ENCODE measurements at places on chromosomes 4 and X.

GRCh38 chr4:173821036-173821435, 291.0 kb upstream of the HAND2 start:
- DNase-seq: no peak

DNA sequence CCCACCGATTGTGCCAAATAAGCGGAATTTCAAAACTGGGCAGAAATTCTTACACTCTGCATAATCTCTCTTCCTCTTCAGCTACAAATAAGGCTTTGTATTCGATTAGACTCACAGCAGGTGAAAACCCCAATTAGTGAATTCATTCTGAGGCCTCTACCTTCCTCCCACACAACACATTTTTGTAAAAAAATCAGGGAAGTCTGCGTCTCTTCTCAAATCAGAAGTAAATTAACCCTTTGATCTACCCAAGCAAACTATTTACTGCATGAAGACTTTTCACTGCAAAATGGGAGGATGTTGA, 200.6 kb upstream of the FTHL17 start:
- no peak for DNase-seq

- DNase-seq: peak; percentile 44
Measured at GRCh38 chr4:2931512-2932301, 31.5 kb downstream of the NOP14 start.

DNA sequence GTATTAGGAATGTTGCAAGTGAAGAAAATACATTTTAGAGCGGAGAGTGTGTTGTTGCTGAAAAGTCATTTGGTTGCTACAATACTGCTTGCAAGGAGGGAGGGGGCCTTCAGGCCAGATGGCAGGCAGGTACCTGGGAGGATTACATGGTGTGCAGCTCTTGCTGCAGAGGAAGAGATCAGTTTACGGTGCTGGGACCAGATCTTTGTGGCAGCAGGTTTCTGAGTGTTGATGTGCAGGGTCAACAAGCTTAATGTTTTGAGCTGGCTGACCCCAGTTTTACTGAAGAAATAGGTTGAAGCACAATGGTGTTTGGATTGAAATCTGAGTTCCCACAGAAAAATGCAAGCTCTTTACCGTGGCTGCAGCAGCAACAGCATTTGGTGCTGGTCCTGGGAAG, 96.4 kb upstream of the DDIT4L start:
- no peak for DNase-seq

GRCh38 chr4:106247600-106247999, 68.4 kb downstream of the TBCK start:
- DNase-seq: no peak

DNA sequence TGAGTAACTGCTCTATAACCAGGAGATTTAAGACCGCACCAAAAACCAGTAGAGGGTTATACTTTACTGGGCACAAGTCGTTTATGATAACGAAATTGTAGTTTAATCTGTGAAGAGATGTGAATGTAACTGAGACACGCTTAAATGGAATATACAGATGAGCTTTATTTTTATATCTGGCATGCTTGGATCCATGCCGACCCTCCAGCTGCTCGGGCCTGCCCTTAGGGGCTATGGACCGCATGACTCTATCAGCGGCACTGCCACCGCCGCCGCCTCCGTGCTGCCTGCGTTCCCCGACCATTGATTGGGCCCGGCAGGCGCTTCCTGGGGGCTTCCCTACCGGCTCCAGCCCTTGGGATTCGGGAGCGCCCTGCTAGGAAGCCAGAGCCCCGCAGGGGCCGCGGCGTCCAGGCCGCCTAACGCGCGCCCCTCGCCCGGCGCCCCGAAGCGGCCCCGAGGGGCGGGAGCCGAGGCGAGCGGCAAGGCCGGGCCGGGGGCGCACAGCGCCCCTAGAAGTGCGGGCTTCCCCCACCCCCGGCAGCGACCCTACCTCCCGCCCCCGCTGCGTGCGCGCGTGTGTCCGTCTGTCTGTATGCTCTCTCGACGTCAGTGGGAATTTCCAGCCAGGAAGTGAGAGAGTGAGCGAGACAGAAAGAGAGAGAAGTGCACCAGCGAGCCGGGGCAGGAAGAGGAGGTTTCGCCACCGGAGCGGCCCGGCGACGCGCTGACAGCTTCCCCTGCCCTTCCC, at the start of gene NFKB1:
Gene NFKB1, plus strand, starts transcription at position 664 of the 751 bp plus-strand sequence. CDS start 24,160 bp downstream, outside the sequence.
- peak; percentile 90 for DNase-seq

DNA sequence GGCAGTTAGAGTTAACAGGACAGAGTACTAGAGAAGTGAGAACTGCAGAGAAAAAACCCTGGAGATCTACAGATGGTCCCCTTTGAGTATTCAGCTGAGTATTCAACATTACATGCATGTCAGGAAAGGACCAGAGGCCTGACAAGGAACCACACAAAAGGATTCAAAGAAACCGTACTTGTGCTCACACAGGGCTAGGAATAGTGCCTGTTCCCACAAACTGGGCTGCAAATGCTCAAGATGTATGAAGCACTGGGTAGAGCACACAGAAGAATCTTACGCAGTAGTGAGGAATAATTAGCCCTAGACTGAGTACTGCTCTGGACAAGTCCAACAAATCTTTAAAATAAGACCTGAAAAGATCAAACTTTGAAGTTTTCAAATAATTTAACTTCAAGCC, 17.6 kb downstream of the PTPN13 start:
- DNase-seq: no peak

- no peak for DNase-seq
Measured at GRCh38 chr4:38075370-38076152, 115.4 kb downstream of the PTTG2 start.

- no peak for DNase-seq
Measured at GRCh38 chr4:3112201-3112600, 37.7 kb downstream of the HTT start.

DNA sequence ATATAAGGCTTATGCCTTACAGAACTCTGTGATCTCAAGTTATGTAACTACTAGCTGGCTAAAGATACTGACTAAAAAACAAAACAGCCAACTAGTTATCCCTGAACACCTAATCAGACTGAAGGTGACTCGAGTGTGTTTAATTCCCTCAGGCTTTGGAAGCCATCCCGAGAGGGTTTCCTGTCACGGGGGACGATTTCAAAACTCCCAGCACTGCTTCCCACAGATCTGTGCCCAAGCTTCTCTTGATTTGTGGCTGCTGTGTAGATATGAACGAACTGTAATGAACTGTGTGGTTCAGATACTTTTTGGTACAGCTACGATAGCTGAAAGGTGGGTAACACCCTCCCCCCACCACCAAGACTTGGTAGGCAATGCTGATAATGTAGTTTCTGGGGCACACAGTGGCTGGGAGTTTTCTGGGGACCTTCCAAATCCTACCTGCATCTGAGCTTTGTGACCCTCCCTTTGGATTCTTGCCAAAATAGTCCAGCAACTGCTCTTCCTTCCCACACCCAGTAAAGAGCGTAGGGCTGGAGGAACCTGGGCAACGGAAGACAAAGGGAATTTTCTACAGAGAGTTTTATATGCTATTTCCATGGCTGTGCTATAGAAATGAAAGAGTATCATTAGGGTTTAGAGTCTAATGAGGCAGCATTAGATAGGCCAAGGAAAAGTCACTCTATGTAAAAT, 148.8 kb downstream of the MGST2 start:
- DNase-seq: no peak

DNA sequence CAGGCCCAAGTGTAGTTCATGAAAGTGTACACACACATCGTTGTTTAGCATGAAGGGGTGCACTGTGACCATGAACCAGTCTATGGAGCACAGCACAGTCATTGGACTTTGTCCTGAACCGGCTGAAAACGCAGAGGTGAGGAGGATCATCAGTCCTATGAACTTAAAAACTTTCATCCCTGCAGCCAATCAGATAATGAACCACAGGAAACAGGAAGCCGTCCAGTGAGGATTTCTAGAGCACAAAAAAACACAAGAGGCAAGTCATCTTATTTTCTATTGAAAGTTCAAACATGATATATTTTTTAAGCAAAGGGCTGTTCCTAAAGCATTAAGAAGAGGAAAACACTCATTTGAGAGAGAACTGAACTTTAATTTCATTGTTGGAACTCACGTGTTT, 91.8 kb downstream of the PLAC1 start:
- DNase-seq: no peak

DNA sequence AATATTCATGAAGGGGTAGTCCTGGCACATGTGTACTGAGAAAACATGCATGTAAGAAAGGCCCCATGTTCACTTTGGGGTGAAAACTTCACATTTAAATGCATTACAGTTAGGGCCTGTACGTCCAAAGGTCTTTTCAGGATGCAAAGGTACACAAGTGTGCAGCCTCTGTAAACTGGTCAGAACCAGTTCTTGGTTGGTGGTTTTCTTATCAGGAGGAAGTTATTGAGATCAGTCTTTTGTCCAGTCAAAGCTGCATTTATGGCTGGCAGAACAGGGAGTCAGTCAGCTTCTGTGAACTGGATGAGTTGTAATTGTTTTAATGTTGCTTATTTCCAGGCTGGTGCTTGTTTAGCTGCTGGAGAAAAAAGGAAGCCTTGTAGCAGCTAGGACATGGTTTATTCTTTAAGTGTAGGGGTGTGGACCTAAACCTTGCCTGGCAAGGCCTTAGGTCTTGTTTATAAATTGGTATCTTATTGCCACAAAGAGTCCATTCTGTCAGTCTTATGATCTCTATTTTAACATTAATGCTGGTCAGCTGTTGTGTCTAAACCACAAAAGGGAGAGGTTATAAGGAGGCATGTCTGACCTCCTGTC, 1906.6 kb upstream of the TENM3 start:
- no peak for DNase-seq

- DNase-seq: no peak
Measured at GRCh38 chr4:75723163-75724065, 963 bp upstream of the USO1 start.

DNA sequence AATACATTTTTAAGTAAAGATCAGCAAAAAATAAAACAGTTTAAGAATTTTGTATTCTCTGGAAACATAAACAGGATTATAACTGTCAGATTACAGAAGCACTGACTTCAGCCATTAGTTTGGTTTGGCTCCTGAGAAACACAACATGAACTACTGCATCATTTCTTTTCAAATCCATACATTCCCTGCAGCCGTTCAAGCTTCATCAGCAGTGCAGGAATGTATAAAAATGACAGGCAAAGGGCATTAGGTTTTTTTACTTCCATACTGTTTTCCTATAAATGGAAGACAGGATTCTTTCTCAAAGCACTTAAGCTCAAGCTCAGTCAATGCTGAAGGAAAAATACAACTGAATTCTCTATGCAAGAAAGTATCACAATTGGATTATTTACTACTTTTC, 4.2 kb upstream of the MAB21L2 start:
- DNase-seq: no peak

DNA sequence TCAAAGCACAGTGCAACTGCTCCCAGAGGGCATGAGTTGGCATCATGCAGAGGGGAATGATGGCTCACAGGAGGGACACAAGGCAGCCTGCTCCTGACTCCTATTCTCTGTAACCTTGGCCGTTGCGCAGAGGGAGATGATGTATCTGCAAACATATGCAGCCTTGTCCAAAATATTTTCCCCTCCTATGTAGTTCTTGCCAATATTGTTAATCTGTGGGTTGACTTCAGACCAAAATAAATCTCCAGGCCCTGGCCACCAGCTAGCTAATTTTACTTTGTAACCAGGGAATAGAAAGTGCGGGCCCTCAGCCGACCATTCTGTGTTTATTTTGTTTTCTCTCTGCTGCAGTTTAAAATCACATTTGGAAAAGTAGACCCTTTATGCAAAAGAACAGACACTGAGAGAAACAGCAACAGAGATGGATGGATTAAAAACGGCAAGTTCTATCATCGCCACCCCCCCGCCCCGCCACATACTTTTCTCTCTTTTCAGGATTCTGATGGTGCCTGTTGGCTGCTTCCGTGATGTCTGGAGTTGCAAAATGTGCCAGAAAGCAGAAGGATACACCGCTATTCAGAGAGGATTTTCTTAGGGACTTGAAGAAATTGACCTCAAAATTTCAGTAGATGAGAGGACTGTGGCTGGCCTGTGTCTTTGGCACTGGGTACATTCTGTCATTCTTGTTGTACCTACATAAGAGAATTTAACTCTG, 185.3 kb upstream of the BCOR start:
- no peak for DNase-seq

- DNase-seq: no peak
Measured at GRCh38 chr4:153409924-153410501, 56.1 kb upstream of the TMEM131L start.

- no peak for DNase-seq
Measured at GRCh38 chr4:53049528-53049927, 187.4 kb downstream of the RASL11B start.

DNA sequence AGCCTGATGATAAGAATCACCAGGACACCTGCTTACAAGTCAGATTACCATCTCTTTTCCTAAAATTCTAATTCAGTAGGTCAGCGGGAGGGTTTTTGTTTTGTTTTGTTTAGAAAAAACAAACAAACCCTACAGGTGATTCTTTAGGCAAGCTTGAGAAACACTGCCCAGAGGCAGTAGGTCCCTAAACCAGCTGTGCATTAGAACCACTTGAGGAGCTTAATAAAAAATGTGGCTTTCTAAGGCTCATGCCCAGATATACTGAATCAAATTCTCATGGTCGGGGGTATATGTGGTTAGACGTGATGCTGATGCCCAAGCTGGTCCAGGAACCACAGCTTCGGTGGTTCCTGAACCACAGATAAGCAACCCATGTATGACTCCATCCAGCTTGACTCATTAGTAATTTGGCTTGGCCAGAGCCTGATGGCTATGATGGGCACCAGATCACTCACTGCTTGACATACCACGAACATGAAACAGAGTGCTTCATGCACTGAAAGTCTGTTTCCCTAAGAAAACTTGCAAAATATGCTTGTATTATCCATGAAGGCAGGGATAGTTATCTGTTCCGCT, 338.1 kb upstream of the F9 start:
- no peak for DNase-seq

GRCh38 chrX:17833954-17834353, 27.1 kb downstream of the RAI2 start:
- DNase-seq: no peak

DNA sequence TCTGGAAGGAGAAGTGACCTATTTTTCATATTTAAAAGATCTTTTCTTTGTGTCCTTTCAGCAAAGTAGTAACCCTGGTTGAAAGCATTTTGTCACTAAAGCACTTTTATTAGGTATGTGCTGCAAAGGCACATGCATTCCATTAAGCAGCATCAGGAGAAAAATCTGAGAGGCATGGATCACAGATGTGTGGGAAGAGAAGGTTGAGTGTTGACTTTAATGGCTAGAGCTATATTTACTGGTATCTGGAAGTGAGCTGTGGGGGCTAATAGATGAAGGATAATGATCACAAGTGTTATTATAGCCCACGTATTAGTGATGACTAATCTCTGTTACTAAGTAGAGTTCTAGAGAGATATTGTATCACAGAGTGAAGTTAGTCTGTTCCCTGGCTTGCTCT, 1520.7 kb downstream of the ARAP2 start:
- DNase-seq: no peak

GRCh38 chr4:162770761-162771490, 395.8 kb downstream of the NAF1 start:
- no peak for DNase-seq

DNA sequence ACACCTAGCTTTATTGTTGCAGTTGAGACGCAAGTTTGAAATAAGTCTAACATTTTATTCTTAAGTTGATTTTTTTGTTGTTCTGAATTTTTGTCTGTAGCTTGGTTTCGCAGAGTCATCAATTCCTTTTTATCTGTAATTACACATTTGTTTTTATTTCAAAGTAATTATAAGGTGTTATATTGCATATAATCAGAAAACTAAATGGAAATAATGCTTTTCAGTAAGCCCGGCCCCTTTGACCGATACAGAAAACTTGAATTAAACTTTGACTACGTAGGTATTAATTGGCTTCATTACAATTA, 2.1 kb downstream of the KDM6A start:
- DNase-seq: no peak
